Uterus (tissue), 4 donors: ENCODE measurements at places on chromosomes 2 and 18. TPM values are rescaled to one million over a fixed set of nuclear protein-coding genes. Genes with fewer than 3 reads are reported as not detected.

The GKN1 gene
- total RNA-seq = not detected

The RRM2 gene
- not detected for total RNA-seq

The GAD1 gene
- total RNA-seq = not detected

DNA sequence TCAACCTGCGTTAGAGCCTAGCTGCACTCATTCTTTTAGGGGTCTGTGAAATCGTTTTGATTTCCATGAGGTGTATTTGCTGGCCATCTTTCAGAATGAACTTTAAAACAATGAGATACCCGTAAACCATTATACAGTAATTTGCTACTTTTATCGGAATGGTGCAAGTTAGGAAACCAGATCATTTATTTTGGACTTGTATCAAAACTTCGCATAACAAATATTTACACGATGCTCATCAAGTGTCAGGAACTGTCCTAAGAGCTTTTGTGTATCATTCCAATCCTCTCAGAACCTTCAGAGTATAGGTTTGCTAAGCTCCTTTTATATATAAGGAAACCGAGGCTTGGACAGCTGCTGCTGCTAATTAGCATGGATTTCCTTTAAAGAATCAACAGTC is 22.4 kb upstream of the SLC1A4 start:
- H3K27me3 ChIP-seq = no peaks in the 10 kb centered on the region
- no peaks in the 10 kb centered on the region for H3K4me1 ChIP-seq
- no peaks in the 10 kb centered on the region for H3K36me3 ChIP-seq
- H3K27ac ChIP-seq = no peak overlapping the region
- H3K4me3 ChIP-seq = no peak overlapping the region

GRCh38 chr2:226868331-226869162 is 32.7 kb downstream of the RHBDD1 start:
- no peaks in the 10 kb centered on the region for H3K36me3 ChIP-seq
- DNase-seq = no peak
- H3K27ac ChIP-seq = no peak overlapping the region
- H3K4me1 ChIP-seq = no peaks in the 10 kb centered on the region

DNA sequence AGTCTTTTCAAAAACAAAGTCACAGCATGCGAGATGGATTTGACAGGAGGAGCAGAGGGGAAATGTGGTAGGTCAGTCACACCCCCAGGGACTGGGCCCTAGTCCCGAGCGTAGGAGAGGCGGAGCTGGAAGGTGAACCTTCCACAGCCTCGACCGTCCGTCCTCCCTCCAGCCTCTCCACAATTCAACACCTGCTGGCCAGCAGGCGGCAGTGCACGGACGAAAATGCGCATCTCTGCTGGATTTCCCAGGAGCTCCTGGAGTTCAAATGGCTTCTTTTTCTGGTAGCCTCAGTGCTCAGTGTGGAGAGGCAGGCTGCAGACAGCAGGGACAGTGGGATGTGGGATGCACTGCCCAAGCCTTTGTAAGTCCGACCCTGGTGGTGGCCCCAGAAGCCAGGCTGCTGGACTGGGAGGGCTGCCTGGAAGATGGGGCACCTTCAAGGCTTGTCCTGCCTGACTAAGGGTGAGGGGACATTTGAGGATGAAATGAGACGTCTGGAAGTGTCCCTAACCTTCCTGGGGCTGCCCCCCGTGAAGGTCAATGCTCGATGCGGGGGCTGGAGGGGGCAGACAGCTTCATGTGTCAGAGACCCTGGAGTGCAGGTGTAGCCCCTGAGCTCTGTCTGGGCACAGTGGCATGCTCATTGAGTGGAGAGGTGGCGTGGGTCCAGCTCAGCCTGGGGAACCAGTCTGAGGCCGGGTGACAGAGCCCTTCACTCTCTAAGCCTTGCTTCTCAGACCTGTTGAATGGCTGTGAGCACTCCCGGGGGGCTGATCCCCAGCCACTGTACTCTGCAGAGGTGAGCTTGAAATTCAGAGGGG is 189.5 kb downstream of the TFCP2L1 start:
- no peaks in the 10 kb centered on the region for H3K27me3 ChIP-seq
- H3K36me3 ChIP-seq = no peaks in the 10 kb centered on the region
- no peak for DNase-seq
- no peaks in the 10 kb centered on the region for H3K4me1 ChIP-seq
